Central memory CD8-positive, alpha-beta T cell (primary cell): ENCODE measurements at places on chromosomes 6 and 20.

- peaks cover 50% of the 10 kb centered on the region for H3K4me1 ChIP-seq
- no peak overlapping the region for H3K4me3 ChIP-seq
- H3K36me3 ChIP-seq, result no peaks in the 10 kb centered on the region
These were observed 35.5 kb downstream of the SESN1 start for GRCh38 chr6:109059153-109059552.

DNA sequence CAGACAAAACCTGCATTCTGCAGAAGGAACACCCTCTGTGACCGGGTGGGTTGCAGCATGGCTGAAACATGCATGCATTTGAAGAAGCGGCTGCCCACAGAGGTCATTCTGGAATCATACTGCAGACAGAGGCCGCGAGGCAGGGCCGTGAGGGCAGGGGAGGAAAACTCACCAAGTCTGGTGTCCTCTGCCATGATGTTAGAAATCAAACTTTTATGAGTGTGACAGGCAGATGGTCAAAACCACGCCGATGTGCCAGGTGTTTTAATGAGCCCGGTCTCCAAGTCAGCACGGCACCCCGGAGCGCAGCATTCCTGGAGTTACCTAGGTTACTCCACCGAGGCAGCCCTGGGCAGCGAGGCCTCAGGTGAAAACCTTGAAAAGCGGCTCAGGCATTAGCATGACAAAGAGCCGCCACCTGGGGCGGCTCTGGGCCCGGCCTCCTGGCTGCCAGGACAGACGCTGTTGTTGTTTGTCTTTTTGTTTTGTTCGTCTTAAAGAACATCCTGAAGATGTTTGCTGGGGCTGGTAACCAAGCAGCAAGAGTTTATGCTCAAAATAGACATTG lies 255.6 kb downstream of the ERMARD start:
- no peaks in the 10 kb centered on the region for H3K36me3 ChIP-seq
- no peak for DNase-seq
- peaks cover 27% of the 10 kb centered on the region for H3K27me3 ChIP-seq
- H3K4me3 ChIP-seq, result no peak overlapping the region
- H3K4me1 ChIP-seq, result no peaks in the 10 kb centered on the region
- no peak overlapping the region for H3K27ac ChIP-seq

DNA sequence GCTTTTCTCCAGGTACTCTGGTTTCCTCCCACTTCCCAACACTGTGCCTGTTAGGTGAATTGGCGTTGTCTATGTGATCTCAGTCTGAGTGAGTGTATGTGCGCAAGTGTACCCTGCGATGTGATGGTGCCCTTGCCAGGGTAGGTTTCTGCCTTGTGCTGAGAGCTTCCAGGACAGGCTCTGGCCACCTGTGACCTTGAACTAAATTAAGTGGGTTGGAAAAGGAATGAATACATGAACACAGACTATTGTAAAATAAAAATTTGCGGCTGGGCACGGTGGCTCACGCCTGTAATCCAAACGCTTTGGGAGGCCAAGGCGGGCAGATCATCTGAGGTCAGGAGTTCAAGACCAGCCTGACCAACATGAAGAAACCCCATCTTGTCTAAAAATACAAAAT lies 678.0 kb downstream of the DHX35 start:
- no peaks in the 10 kb centered on the region for H3K36me3 ChIP-seq
- H3K27me3 ChIP-seq, result no peaks in the 10 kb centered on the region
- H3K4me1 ChIP-seq, result no peaks in the 10 kb centered on the region
- no peak for DNase-seq
- H3K27ac ChIP-seq, result no peak overlapping the region
- no peak overlapping the region for H3K4me3 ChIP-seq

GRCh38 chr20:13119583-13119982 lies 101.5 kb upstream of the ISM1 start:
- H3K4me3 ChIP-seq, result no peak overlapping the region
- H3K4me1 ChIP-seq, result no peaks in the 10 kb centered on the region
- no peak overlapping the region for H3K27ac ChIP-seq

DNA sequence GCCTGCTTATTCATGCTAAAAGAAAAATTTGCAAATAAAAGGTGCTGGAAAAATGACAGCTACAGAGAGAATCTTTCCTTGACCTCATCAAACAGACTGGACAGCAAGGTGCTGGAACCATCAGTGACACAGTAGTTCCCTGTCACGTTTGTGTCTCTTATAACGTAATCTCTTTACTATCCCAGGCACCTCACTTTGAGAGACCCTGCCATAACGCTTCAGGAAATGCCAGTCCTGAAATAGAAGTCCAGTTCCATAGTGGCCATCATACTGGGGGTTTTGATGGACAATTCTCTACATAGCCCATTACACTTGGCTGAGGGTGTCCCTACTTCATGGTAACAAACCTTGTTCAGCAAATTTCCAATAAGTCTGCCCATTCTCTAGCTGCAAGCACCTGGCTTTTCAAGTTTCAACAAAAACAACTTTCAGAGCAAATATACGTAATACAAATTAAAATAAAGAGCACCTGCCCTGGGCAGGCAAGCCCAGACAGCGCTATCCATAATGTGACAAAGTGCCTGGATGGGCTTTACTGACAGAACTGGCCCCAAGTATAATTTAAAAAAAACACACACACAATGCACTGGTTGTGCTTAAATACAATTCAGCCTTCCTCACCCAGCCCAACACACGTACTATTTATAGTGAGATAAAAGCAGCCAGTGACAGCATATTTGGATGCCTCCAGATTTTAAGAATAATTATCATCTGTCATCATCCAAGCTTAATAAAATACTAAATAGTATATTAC lies 38.7 kb downstream of the CNKSR3 start:
- H3K4me1 ChIP-seq, result no peaks in the 10 kb centered on the region
- H3K4me3 ChIP-seq, result no peak overlapping the region
- H3K36me3 ChIP-seq, result no peaks in the 10 kb centered on the region

DNA sequence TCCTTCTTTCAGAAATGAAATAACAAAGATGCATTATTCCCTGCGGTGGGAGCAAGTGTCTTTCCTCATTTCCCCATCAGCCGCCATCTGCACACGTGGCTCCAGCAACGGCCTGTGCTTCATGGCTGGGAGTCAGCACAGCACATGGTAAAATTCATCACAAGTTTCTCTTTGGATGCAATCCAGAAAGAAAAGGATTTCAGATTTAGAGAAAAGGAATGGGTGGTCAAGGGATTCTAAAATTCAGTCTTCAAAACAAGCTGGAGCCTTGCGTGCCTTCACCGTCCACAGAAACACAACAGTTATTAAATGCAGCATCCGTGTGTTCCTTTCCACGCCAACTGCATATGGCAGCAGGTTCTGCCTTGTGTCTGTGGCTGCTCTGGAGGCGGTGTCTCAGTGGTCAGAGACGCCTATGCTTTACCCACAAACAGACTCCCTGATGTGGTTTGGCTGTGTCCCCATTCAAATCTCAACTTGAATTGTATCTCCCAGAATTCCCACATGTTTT lies 107.6 kb downstream of the THBS2 start:
- H3K36me3 ChIP-seq, result no peaks in the 10 kb centered on the region
- no peaks in the 10 kb centered on the region for H3K4me1 ChIP-seq
- DNase-seq, result no peak

GRCh38 chr6:155417454-155417853 lies 38.2 kb downstream of the NOX3 start:
- peak overlapping the region; percentile 73 for H3K4me3 ChIP-seq
- peak overlapping the region; percentile 89 for H3K27ac ChIP-seq
- H3K4me1 ChIP-seq, result peaks cover 20% of the 10 kb centered on the region
- H3K27me3 ChIP-seq, result no peaks in the 10 kb centered on the region
- DNase-seq, result no peak

- no peaks in the 10 kb centered on the region for H3K36me3 ChIP-seq
- peaks cover 41% of the 10 kb centered on the region for H3K4me1 ChIP-seq
- H3K27me3 ChIP-seq, result no peaks in the 10 kb centered on the region
- DNase-seq, result no peak
- H3K27ac ChIP-seq, result no peak overlapping the region
- H3K4me3 ChIP-seq, result no peak overlapping the region
These were observed 98.5 kb downstream of the PRDM1 start for GRCh38 chr6:106184629-106185028.

DNA sequence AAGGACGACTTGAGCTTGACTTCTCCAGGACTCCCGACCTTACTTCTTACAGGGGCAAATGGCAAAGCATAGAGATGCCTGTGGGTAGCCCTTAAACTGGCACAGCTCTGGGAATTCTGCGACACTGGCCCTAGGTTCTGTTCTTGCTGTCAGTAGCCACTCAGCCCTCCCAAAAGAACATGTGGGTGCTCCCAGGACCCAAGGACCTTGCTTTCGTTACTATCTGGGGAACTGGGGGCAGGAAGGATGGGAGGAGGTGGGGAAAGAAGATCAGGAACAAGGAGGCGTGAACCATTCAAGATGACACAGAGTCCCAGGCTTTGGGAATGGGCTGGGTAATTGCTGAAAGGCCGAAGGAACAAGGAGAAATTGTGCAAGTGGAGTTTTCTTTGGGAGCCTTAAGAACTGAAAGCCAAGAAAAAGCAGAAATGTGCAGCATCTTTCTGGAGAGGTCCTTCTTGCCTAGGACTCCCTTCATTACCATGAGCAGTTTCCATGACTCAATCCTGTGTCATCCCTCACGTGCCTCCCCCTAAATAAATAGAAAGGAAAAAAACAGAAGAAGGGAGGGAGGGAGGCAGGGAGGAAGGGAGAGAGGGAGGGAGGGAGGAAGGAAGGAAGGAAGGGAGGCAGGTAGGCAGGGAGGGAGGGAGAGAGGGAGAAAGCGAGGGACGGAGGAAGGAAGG lies 284.6 kb upstream of the FOXQ1 start:
- no peak overlapping the region for H3K27ac ChIP-seq
- no peak for DNase-seq
- H3K36me3 ChIP-seq, result no peaks in the 10 kb centered on the region
- no peak overlapping the region for H3K4me3 ChIP-seq
